Ascending aorta (tissue), 2 donors: ENCODE measurements at places on chromosomes 3 and 15. TPM values are rescaled to one million over a fixed set of nuclear protein-coding genes. Genes with fewer than 3 reads are reported as not detected.
A peak's percentile ranks its signal among the peaks of the same experiment; 100 is the strongest.

SEMA6D gene
- 4.0 TPM for total RNA-seq

MST1R gene
- total RNA-seq, result not detected

GRCh38 chr3:143648708-143649107, 199.6 kb downstream of the SLC9A9 start:
- H3K36me3 ChIP-seq, result no peaks in the 10 kb centered on the region
- H3K27me3 ChIP-seq, result no peaks in the 10 kb centered on the region
- no peak for DNase-seq
- no peak overlapping the region for H3K4me3 ChIP-seq
- H3K4me1 ChIP-seq, result no peaks in the 10 kb centered on the region
- H3K27ac ChIP-seq, result no peak overlapping the region

GRCh38 chr3:36907911-36908646, 36.8 kb downstream of the TRANK1 start:
- no peaks in the 10 kb centered on the region for H3K27me3 ChIP-seq
- H3K27ac ChIP-seq, result peak overlapping the region; percentile 55
- peak; percentile 76 for DNase-seq
- no peaks in the 10 kb centered on the region for H3K36me3 ChIP-seq
- peaks cover 4% of the 10 kb centered on the region for H3K4me1 ChIP-seq

DNA sequence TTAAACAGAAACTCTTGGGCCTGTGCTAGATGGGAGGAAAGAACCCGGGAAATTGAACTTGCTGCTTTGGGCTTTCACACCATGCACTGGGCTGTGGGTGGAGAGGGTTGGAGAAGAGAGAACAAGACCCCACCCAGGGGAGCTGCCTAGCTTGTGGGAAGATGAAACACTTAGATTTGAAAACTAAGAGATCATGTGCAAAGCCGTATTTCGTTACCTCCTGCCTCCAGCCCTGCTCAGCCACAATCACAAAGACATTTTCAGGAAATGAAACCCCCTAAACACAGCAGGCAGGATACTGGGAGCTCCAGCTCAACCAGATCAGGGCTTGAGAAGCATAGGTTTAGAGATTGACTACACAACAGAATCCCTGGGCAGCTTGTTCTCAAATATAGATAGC, 183.0 kb upstream of the C2CD4B start:
- no peaks in the 10 kb centered on the region for H3K4me1 ChIP-seq
- H3K4me3 ChIP-seq, result no peak overlapping the region
- DNase-seq, result peak; percentile 18
- no peaks in the 10 kb centered on the region for H3K36me3 ChIP-seq

GRCh38 chr3:37772773-37773354, 88.8 kb upstream of the CTDSPL start:
- no peaks in the 10 kb centered on the region for H3K27me3 ChIP-seq
- no peak overlapping the region for H3K4me3 ChIP-seq
- peaks cover 10% of the 10 kb centered on the region for H3K36me3 ChIP-seq
- H3K27ac ChIP-seq, result peak overlapping the region; percentile 80
- peaks cover 33% of the 10 kb centered on the region for H3K4me1 ChIP-seq
- DNase-seq, result no peak
